A549 treated with AZD2906 at 1 μM for 4 hours (cell line): ENCODE measurements at places on chromosomes 2 and 18. TPM values are rescaled to one million over a fixed set of nuclear protein-coding genes. Genes with fewer than 3 reads are reported as not detected.

PTPN4 gene
- total RNA-seq = 12.5 to 18.8 TPM (median 14.0 TPM) in 5 replicates

SPP2 gene
- total RNA-seq = not detected in 5 replicates

BCL2L11 gene
- 5.3 to 8.3 TPM (median 7.3 TPM) in 5 replicates for total RNA-seq

ADAM17 gene
- 26.2 to 41.2 TPM (median 31.3 TPM) in 5 replicates for total RNA-seq

MBD5 gene
- total RNA-seq = 4.0 to 5.9 TPM (median 5.2 TPM) in 5 replicates

ZNF24 gene
- 10.4 to 12.2 TPM (median 11.1 TPM) in 5 replicates for total RNA-seq

CRYGD gene
- not detected in 5 replicates for total RNA-seq

SERPINB3 gene
- 0.06 to 0.14 TPM (median 0.09 TPM) in 5 replicates for total RNA-seq

C1GALT1C1L gene
- total RNA-seq = 1.5 to 2.6 TPM (median 2.4 TPM) in 5 replicates

IL36G gene
- total RNA-seq = not detected in 5 replicates

EN1 gene
- total RNA-seq = 0.63 to 0.99 TPM (median 0.92 TPM) in 5 replicates
